ENCODE measurements at places on chromosomes 12 and 14.

DNA sequence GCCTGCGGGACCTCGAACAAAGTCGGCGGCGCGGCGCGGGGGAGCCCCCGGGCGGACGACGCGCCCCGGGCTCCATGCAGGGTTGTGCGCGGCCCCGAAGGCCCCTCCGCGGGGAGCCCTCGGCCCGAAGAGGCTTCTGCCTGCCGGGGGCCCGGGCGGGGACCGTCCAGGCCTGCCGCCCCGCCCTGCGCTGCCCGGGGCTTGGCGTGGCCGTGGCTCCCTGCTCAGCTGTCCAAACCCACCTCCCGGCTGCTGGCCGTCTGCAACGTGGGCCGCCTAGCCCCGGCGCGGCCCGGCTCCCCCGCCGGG lies 670 bp downstream of the DYRK2 start:
- DNase-seq: no peak

DNA sequence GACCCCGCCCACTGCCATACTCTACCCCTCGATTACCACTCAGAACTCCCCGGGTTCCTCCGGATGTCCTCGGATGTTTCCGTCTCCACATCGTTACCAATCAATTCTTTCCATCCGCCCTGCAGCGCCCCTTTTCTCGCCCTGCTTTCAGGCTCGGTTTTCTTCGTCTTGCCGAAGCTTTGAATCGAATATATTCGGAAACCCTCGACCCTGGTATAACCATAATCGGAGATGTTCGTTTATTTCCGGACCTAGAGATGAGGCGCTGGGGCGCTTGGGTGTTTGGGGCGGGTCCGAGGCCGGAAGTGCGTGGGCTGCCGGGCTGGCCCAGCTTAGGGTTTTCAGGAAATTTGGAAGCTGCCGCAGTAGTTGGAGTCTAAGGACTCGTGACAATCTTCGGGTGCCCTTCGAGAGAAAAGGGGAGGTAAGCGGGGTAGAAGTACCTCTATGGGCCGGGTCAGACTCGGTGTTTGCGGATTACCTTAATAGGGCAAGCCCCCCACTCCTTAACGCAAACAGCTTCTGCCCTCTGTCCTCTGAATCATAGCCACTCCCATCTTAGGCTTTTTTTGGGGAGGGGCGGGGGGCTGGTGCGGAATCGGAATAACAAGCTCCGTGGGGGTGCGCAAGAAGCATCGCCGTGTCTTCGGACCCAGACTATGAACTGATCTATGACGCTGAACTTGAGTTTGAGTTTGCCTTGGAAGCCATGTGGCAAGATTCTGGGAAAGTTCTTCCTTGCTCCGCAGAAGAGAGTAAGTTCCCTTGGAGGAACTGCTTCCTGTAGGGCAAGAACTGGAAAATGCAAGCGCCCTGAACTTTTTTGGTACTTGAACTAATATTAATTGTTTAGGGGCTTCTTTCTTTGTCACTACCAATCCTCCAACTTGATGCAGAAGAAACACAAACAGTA lies at the start of gene C14orf119:
Gene C14orf119, plus strand, starts transcription at position 310 of the 913 bp plus-strand sequence. CDS start 2,154 bp downstream, outside the sequence.
- peak; percentile 98 for DNase-seq

DNA sequence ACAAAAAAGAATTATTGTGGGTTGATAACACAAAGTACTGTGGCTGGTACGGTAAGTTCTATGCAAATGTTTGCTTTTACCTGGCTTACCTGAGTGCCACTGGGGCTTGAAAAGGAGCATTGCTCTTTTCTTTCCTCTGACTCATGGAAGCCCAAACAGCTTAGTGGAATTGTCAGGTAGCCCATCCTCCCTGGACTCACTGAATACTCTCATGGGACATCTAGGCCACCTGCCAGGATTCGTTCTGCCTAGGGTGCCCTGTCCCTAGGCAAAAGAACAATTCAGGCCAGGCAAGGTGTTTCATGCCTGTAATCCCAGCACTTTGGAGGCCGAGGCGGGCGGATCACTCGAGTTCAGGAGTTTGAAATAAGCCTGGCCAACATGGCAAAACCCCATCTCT lies 22.5 kb upstream of the YAF2 start:
- DNase-seq: no peak

- DNase-seq: no peak
Observed at GRCh38 chr12:108694812-108695278, 36.5 kb downstream of the CORO1C start.

- DNase-seq: no peak
Observed at GRCh38 chr12:45227316-45228067, 11.6 kb downstream of the ANO6 start.

- DNase-seq: no peak
Observed at GRCh38 chr14:92360651-92361370, 37.8 kb downstream of the SLC24A4 start.

DNA sequence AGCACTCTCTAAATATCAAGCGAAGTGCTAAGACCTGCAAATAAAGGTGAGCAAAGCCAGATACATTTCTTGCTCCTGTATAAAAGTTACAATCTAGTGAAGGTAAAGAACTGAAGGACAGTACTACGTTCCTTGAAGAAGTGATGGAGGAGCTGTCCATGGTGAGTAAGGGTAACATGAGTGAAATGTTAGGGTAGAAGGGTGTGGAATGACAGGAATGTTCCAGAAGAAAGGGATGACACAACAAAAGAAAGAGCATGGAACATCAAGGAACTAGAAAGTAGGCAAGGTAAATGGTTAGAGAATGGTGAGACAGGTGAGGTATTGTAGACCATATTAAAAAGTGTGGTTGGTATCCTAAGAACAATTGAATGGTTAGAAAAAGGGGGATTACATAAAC lies 272.4 kb downstream of the ACSS3 start:
- no peak for DNase-seq

- DNase-seq: peak; percentile 60
Observed at GRCh38 chr12:108616941-108617858, 16.5 kb downstream of the SELPLG start.

DNA sequence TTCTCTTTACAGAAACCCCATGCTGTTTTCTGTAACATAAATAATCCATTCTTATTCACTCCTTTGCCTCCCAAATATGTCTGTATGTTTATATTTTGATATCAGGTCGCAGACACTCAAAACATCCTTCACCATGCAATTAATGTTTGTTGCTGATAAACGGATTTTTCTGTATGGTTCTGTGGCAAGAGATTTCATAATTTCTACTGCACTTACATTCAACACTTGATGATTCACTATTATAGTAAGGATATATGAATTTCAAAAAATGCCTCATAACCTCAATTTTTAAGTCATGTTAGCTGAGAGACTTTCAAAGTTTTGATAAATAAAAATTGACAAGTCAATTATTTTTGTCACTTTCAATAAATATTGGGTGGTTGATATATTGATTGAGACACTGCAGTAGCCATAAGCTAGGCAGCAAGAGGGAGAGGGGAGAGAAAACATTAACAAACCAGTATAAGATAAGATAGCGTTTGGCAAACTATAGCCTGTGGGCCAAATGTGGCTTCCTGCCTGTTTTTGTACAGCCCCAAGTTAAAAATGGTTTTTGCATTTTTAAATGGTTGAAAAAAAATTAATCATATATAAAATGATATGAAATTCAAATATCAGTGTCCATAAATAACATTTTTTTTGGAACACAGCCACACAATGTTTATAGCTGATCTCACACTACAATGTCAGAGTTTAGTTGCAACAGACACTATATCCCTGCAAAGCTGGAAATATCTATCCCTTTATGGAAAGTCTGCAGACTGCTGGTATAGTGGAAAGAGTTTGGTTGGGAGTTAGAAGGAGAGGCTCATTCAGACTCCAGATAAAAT lies 18.3 kb downstream of the ALDH6A1 start:
- no peak for DNase-seq

- DNase-seq: no peak
Observed at GRCh38 chr12:42129595-42130204, 15.0 kb downstream of the GXYLT1 start.

- no peak for DNase-seq
Observed at GRCh38 chr14:61372842-61373555, 51.6 kb downstream of the PRKCH start.

- DNase-seq: no peak
Observed at GRCh38 chr12:129544716-129545115, 359.1 kb downstream of the TMEM132D start.

DNA sequence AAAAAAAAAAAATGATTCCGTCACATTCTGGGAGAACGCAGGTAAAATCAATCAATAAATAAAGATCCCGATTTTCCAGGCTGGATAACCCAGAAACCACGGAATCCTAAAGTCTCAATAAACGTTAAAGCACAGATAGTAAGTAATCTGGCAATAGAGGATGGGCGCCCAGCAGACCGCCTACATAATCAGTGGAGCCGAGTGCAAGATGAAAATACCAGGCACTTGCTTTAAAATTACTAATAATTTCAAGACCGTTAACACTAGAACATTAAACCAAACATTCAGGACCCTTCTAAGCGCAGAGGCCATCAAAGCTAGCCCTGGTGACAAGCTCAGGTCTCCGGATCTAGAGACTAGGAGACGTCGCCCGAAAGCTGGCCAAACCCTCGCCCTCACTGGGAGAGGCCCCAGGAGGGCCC lies 1.2 kb upstream of the DCAF11 start:
- DNase-seq: no peak

- DNase-seq: no peak
Observed at GRCh38 chr14:50783563-50783962, 47.4 kb downstream of the NIN start.

- no peak for DNase-seq
Observed at GRCh38 chr12:6607751-6608591, 792 bp upstream of the CHD4 start.

- no peak for DNase-seq
Observed at GRCh38 chr12:90995010-90995409, 9.8 kb downstream of the EPYC start.

GRCh38 chr12:75834591-75834990 lies 197.0 kb downstream of the PHLDA1 start:
- DNase-seq: no peak
